Renal cortex interstitium (tissue), 15 donors: ENCODE measurements at places on chromosomes 12 and 14. TPM values are rescaled to one million over a fixed set of nuclear protein-coding genes. Genes with fewer than 3 reads are reported as not detected.
A peak's percentile ranks its signal among the peaks of the same experiment; 100 is the strongest.

- no peak for DNase-seq
These were observed 257.3 kb downstream of the TMEM121 start for GRCh38 chr14:105783707-105784106.

The CLEC1A gene
- 3.4 TPM for polyA plus RNA-seq

GRCh38 chr12:29782285-29782870 lies 1.4 kb downstream of the TMTC1 start:
- DNase-seq = peak; percentile 13

DNA sequence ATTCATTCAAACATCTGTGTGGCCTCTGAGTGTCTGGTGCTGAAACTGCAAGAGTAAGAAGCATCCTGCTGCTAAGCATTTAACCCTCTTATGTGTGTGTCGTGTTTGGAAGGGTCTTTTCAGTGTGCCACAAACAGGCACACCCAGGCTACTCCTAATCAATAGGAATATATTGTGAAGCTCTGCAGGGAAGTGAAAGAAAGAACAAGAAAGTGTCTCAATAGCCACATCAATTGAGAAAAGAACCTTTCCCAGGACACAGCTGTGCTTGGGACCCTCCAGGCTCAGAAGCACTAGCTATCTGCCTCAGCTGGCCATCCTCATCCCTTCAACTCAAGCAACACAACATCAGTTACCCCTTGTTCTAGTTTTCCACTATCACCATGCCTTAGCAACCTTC lies 13.4 kb upstream of the KRAS start:
- no peak for DNase-seq

DNA sequence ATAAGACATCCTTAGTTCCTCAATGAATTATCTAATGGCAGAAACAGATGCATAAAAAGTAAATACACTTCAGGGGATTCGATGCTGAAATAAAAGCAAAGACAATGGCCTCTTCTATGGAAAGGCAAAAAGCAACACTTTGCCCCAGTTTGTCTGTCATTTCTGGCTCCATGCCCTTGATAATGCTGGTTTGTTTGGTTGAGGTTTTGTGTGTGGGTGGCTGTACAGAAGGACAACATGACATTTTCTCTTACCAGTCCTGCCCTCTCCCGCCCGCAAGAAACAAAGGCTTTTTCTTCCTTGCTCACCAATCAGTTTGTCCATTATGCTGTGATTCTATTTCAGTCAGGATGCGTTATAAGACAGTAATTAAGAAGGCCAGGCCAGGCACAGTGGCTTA lies 18.1 kb upstream of the WDR89 start:
- no peak for DNase-seq

DNA sequence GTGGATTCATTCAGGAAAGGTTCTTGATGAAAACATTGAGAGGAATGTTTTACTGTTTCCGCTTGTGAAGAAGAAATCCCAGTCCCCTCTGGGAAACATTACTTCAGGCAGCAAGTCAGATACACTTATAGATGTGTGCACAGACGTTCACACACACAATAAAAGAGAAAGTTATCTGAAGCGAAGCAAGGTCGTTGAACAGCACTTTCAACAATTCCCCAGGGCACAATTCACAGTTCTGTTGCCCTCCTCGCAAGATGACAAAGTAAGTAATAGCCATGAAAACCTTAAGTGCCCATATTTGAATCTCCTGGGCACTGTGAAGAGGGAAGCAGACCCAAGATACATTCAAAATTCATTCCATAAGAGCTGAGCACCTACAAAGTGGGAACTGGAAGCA lies 156.6 kb upstream of the CAND1 start:
- DNase-seq = no peak

GRCh38 chr14:67395876-67396189 lies 16.1 kb downstream of the PLEK2 start:
- no peak for DNase-seq

GRCh38 chr12:123621619-123622530 lies 11.6 kb downstream of the EIF2B1 start:
- DNase-seq = no peak

- DNase-seq = no peak
These were observed 14.2 kb downstream of the SEL1L start for GRCh38 chr14:81519200-81520011.

The RERGL gene
- 8.8 TPM for polyA plus RNA-seq

DNA sequence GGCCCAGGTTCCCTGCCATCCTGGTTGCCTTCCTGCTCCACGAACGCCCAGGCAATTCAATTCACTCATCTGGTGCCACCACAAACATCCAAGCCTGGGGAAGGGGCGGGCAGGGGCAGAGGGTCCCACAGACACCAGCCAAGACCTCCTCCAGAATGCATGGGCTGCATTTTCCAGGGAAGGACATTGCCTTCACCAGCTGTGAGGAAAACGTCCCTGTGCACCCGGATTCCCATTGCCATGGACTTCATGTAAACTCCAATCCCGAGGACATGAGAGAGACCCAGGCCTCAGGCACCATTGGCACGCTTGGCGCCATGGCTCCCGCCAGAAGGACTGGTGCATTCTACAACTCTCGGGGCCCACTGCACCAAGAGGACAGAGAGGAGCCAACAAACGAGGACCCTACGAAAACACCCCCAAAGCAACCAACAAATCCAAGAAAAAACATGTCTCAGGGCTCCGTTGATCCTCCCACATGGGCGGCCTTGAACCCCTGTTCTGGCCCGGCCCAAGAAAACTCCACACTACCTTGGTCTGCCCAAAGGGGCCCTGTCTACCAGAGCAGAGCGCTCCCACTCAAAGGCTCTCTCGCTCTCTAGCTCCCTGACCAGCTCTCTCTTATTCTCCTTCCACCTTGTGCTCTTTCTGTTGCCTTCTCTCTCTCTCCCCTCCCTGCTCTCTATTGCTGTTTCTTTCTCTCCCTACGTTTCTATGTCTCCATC lies 183.9 kb downstream of the ALG10 start:
- DNase-seq = no peak

DNA sequence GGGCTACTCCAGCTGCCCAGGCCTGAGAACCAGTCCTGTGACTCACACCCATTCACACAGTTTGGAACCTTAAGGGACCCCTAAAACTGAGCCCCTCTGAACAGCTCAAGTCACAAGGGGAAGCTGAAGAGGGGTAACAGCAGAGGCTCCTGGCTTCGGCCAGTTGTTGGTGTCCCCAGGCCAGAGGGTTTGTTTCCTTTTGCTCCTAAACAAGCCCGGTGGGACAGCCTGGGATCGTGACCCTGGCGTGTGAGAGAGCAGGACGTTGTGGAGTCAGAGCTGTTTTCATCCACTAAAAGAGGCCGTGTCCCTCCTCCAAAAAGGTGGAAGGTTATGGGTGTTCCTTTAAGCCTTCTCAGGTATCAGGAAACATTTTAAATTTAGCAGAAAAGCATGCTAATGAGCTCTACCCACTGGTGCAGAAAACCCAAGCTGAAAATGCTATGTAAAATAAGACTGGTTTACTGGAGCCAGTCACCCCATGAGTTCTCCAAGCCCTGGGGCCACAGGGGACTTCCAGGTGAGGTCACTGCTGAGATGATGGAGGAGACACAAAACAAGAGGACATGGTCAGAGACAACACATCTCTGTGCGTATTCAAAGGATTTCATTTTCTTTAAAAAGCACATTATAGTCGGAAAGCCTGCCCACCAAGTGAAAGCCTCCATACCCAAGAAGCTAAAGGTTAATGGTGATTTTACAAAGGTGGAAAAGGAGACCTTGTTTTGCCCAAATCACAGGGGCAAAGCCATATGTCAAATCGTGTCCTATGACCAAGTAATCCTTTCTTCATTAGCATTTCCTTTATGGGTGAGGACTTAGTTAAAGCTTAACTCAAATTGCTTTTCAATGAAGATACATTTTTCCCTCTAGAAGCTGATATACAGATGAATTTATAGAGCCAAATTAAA lies 14.1 kb downstream of the PRKAB1 start:
- peak; percentile 46 for DNase-seq

DNA sequence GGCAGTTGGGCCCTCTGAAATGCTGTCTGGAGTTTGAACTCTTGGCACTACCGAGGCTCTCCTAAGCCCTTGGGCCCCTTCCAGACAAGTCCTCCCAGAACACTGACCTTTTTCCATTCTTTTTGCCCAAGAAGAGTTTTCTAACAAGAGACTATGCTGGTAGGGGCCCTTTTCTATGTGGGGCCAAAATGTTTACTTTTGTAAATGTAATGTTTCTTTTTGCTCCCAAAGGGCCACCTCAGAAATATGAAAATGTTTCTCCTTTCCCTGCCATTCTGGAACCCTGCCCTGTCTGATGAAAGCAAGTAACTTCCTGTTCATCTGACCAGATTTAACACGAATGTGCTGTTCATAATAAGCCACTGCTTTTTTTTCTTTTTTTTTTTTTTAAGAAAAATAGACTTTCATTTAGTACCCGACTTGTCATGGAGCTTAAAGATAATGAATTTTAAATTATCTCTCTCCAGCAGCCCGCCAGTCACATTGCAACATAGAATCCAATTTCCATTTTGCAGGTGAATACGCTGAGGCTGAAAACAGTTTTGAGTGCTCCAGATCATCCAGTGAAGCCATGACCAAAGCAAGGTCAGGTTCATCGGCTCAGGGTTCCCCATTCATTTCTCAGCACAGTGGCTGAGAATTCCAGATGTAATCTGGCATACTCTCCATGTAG lies 169.9 kb downstream of the DPF3 start:
- no peak for DNase-seq

- no peak for DNase-seq
These were observed 53.0 kb upstream of the PRMT8 start for GRCh38 chr12:3437986-3438385.
